ENCODE measurements at places on chromosomes 11 and 22.

DNA sequence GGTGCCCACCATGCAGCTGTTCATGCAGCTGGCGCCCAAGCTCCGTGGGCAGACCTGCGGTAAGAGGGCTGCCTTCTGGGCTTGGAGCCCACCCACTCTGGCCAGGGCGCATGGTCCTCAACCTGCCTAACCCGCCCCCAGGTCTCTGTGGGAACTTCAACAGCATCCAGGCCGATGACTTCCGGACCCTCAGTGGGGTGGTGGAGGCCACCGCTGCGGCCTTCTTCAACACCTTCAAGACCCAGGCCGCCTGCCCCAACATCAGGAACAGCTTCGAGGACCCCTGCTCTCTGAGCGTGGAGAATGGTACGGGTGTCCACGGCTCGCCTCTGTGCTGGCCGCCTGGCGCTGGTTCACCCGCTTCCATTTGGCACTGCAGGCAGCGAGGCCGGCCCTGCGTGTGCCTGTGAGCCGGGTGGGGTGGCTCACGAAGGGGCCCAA is 11.0 kb downstream of the MUC5AC start:
- DNase-seq: no peak

GRCh38 chr22:27283714-27284113 is 517.8 kb downstream of the MN1 start:
- no peak for DNase-seq

GRCh38 chr11:101816613-101817012 is 98.2 kb upstream of the CEP126 start:
- no peak for DNase-seq

DNA sequence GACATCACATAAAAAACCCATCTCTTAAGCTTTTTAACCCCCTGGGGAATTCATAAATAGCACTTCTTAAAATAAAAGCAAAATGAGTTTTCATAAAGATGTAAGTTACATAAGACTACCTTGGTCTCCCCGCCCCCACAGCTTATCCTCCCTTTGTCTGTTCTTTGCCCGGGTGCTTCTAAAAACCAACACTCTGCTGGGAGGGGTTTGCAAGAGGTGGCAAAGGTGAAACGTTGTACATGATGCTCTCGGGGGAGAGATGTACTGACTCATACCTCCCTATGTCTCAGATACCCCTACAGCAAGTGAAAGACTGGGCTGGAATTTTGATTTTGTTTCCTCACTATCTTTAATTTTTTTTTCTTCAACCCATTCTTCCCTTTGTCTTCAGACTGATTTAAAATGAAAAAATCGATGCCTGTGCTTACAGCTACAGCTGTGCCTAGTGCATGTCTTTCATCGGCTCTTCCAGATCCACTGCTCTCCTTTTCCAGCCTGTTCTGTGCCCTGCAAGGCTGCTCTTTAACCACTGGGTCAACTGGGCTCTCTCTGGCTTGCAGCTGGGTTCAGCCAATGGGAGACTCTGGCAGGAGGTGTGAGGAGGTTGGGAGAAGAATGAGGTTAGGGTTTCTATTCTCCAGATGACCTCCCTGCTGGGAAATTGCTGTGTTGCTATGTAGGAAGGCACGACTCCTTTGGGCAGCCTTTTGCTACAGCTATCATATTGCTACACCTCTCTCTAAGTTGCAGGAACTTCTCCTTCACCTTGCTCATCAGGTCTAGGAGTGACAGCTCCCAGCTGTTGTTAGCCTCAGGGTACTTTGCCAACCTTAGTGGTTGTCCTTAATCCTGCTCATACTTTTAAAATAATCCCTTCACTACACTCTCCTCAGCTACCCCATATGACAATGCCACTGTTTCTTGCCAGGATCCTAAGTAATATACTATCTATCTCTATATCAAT is 266.5 kb downstream of the TENM4 start:
- DNase-seq: no peak

DNA sequence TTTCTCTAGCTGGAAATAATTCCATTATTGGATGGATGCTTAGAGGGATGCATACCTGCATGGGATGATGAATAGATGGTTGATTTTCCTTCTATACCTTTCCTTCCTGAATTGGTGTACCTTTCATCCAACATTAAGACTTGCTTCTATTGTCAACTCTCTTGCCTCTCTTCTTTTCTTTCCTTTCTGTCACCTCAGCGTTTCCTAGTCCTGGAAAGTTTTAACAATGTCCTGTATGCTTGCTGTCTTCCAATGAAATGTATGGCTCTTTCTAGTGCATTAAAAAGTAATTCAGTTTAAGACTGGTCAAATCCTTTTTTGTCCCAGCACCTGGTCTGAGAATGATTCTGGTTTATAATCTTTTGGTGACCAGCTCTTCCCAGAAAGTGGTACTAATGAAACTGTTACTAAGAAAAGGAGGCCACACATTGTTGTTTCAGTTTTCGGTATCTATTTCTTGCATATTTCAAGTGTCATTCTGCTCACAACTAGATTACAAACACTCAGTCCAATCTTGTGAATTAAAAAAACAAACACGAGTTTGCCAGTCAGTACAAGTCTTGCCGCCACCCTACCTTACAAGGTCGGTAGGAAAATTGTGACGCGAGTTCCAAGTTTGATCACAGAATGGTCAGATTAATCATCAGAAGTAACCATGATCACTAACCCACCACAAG is 8.0 kb downstream of the POU2AF1 start:
- peak; percentile 72 for DNase-seq

DNA sequence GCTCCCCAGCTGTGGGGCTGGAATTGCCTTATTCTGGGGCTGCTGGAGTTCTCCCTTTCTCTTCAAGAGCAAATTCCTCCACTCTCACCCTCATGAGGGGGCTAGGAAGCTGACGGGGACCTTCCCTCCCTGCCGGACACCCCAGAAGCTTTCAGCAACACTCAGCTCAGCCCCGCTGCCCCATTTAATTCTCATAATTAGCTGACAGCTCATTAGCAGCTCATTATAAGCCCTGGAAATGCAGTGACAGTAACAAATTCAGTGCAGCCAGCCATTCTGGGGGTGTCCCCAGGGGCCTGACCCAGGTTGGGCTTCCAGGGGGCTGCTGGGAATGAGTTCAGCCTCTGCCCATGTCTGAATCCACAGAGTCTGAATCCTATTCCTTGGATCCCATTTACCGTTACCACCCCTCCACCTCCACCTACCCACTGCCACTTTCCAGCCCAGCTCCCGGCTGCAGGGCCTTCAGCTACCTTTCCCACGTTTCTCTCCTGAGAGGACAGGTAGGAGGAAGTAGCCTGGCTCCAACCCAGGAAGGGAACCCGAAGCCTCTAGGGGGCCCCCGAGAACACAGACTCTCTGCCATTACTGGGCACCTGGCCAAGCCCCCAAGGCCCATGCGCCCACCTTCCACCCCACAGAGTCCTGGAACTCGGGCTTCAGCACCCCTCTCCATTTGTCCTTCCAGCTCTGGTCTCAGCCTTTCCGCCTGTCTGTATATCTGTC is 101.7 kb upstream of the LMO1 start:
- no peak for DNase-seq

GRCh38 chr11:106327134-106327533 is 249.7 kb downstream of the AASDHPPT start:
- DNase-seq: no peak

- no peak for DNase-seq
These were observed 55.0 kb downstream of the BRD1 start for GRCh38 chr22:49772692-49773091.

GRCh38 chr22:46515208-46516111 is 22.0 kb downstream of the CELSR1 start:
- DNase-seq: no peak

DNA sequence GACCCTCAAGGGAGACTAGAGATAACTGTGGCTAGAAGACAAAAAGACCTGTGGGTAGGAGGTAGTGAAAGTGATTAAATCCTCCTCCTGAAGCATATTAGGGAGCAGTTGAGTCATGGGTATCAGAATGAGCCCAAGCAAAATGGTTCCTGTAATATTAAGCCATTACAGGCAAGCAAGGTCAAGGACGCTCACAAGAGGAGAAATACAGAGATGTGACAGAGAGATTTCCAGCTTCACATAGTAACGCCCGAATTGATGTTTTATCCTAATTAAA is 77.7 kb downstream of the FAM76B start:
- peak; percentile 62 for DNase-seq

GRCh38 chr11:18172666-18173065 is at the start of gene MRGPRX4:
MRGPRX4 (plus strand) TSS chr11:18172837; CDS start chr11:18173257, 420 bp downstream.
- DNase-seq: no peak

DNA sequence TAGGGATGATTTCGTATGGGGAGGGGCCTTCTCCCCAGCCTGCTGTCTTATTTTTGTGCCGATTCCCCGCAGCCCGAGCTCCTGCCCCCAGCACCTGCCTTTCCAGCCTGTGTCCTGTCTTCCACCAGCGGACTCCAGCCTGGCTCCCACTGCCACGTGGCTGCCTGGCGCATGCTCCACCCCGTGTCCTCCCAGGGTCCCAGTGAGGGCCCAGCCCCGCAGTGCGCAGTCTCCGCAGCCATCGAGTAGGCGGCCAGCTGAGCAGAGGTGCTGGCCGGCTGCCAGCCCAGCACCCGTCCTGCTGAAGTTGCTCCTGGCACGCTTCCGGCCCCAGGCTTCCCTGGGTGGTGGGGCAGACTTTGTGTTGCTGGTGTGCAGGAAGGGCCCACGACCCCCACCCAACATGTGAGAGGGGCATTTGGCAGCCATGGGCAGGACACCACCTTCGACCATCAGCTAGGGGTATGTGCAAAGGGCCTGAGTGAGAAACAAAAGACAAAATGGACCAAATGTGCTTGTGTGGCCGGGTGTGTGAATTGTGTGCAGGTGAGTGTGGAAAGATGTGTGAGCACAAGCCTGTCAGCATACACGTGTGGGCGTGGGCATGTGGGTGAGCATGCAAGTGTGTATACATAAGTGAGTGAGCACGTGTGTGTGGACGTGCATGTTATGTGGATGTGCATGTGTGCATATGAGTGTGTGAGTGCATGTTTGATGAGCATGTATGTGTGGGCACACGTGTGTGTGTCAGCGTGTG is 55.9 kb downstream of the RTN4R start:
- DNase-seq: no peak

DNA sequence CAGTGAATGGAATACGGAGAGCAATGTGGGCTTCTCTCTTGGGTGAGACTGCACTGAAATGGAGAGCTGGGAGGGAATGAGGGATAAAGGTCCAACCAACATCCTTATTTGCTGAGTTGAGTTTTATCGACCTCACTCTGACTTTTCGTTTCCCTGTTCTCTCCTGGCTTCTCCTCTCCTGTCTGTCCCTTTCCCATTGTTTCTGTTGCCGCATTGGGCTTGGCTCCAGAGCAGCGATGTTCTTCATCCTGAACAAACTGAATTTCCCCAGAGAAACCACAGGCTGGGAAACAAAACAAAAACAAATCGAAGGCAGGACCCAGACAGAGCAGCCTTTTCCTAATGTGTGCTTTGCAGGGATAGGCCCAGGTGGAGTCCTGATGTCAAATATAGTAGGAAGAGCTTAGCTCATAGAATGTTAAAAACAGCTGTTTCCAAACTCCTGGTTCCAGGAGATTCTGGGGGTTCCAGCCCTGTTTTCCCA is 30.0 kb downstream of the MOV10L1 start:
- no peak for DNase-seq

- DNase-seq: no peak
These were observed 49.3 kb upstream of the LINC01488 start for GRCh38 chr11:69431893-69432738.

DNA sequence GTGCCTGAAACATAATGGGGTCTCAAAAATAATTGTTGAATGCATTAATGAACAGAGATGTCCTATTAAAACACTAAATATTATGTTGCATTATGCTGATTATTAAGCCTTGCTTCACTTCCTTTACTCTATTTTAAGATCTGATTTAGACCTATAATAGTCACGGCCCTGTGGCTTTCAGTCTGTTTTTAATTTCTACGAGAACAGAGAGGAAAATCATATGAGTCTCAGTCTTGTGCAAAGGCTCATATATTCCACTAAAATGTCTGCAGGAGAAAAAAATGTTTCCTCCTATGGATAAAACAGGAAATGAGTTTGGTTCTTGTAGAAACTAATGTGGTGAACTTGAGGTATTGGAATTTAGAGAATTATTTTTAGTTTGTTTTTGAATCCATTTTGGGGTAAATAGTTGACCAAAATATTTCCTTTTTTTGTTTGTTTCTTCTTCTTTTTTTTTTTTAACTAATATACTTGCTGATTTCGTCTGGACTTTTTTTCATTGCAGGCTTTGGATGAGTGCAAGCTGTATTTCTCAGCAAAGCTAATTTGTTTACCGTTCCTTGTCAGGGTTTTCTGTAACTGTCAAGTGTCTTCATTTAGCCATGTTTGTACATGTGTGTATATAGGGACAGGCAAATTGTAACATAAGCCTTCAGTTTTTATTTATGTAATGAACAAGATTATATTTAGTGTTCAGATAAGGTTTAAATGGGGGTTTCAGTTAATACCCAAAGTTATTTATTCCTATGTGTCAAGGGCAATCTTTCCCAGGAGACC is 139.1 kb upstream of the DDI1 start:
- no peak for DNase-seq

- no peak for DNase-seq
These were observed 2.2 kb upstream of the TNFRSF13C start for GRCh38 chr22:41928593-41929417.

GRCh38 chr11:125164422-125165110 is at the start of gene PKNOX2:
PKNOX2 (plus strand) TSS chr11:125164751; CDS start chr11:125351306, 186,555 bp downstream.
- peak; percentile 68 for DNase-seq

GRCh38 chr11:25583596-25583995 is 748.3 kb upstream of the ANO3 start:
- DNase-seq: no peak

DNA sequence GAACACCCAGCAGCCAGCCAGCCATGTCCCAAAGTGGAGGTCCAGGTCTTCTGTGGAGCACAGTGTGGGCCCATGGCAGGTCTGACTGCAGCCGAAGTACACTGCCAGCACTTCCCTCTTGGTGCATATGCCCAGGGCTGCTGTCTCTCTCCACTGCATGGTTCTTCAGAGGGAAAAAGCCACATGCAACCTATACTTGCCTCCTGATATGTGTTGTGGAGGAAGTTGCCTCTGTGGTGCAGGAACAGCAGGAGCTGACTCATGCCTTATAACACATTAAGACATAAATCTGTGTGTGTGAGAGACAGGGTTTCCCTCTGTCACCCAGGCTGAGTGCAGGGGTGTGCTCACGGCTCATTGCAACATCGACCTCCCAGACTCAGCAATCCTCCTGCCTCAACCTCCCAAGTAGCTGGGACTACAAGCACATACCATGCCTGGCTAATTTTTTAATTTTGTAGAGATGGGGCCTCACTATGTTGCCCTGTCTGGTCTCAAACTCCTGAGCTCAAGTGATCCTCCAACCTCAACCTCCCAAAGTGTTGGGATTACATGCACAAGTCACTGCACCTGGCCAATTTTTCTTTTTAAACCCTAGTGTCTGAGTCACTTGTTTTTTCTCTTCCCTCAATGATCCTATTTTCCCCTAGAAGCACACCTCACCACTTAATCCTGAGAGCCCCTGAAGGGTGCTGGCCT is 98.8 kb downstream of the MPPED2 start:
- no peak for DNase-seq
